Body of pancreas (tissue), 4 donors: ENCODE measurements at places on chromosomes 2 and 18.

DNA sequence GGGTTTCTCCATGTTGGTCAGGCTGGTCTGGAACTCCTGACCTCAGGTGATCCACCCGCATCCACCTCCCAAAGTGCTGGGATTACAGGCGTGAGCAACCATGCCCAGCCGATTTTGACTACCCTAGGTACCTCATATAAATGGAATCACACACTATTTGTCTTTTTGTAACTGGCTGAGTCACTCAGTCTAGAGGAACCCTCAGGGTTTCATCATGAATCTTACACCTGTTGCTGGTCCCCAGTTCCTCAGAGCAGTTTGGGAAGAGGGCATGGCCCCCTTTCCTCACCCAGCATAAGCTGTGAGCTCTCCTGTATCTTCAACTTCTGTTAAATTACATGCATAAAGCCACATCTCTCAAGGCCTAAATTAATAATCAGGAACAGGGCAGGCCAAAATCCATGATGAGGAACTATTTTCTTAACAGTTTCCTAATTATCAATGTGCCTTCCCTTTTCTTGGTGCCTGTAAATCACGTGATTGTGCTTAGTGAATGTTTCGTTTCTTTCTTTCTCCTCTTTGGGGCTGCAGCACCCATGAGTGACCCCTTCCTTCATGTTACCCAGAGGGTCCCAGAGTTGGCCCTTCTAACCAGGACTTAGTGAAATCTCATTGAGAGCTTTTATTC is 20.9 kb downstream of the DYSF start:
- H3K27me3 ChIP-seq, result no peaks in the 10 kb centered on the region
- H3K4me1 ChIP-seq, result no peaks in the 10 kb centered on the region
- DNase-seq, result no peak
- no peak overlapping the region for H3K4me3 ChIP-seq
- H3K27ac ChIP-seq, result no peak overlapping the region
- H3K36me3 ChIP-seq, result no peaks in the 10 kb centered on the region

GRCh38 chr18:26703170-26703930 is 155.0 kb upstream of the KCTD1 start:
- no peaks in the 10 kb centered on the region for H3K36me3 ChIP-seq
- no peak overlapping the region for H3K4me3 ChIP-seq
- DNase-seq, result peak; percentile 30
- peaks cover 4% of the 10 kb centered on the region for H3K4me1 ChIP-seq
- no peaks in the 10 kb centered on the region for H3K27me3 ChIP-seq
- H3K27ac ChIP-seq, result no peak overlapping the region

DNA sequence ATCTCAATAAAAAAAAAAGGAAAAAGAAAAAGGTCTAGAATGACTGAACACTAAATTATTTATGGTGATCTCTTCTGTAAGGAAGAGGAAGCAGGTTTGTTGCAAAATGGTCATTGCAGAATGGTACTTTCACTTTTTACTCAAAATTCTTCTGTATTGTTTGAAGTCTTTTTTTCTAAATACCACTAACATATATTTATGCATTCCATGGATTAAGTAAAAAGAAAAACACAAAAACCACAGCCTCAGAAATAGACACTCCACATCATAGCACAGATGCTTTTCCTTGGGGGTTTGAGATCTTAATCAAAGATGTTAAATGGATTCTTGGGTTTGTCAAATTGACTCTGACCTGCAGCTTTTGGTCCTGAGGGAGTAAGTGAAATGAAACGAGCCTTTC is 47.4 kb downstream of the RHOB start:
- H3K4me3 ChIP-seq, result no peak overlapping the region
- no peak overlapping the region for H3K27ac ChIP-seq
- no peaks in the 10 kb centered on the region for H3K27me3 ChIP-seq

- no peaks in the 10 kb centered on the region for H3K36me3 ChIP-seq
- no peaks in the 10 kb centered on the region for H3K4me1 ChIP-seq
Observed at GRCh38 chr2:148702475-148702874, 57.9 kb downstream of the EPC2 start.

- H3K4me1 ChIP-seq, result peaks cover 19% of the 10 kb centered on the region
- H3K36me3 ChIP-seq, result no peaks in the 10 kb centered on the region
- H3K27me3 ChIP-seq, result no peaks in the 10 kb centered on the region
- H3K27ac ChIP-seq, result no peak overlapping the region
- no peak overlapping the region for H3K4me3 ChIP-seq
Observed at GRCh38 chr2:73031095-73031678, 40.3 kb downstream of the SFXN5 start.

GRCh38 chr2:62724886-62725711 is 19.6 kb downstream of the EHBP1 start:
- no peak overlapping the region for H3K4me3 ChIP-seq
- H3K27me3 ChIP-seq, result no peaks in the 10 kb centered on the region
- H3K4me1 ChIP-seq, result peaks cover 11% of the 10 kb centered on the region
- H3K36me3 ChIP-seq, result no peaks in the 10 kb centered on the region

DNA sequence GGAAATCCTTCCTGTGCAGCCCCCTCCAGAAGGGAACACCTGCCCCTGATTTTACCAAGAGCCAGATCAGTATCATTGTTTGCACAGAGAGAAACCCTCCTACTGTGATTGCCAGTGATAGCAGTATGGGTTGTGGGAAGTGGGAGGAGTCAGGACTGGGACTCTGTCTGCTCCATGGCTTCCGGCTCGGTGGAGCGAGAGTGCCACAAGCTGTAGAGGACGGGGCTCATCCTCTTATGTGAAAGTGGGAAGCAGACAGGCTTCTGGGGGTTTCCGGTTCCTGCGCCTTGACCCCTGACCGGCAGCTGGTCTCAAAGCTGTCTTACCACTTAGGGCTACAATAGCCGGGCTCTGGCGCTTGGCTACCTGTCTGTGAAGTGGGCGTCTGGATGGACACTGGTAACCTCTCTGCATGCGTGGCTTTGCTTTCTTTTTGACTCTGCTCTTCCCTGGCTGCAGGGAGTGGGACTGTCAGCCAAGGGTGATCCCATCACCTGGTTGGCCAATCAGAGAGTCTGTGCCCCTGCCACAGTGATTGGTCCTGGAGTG is 79.7 kb downstream of the BCL2L11 start:
- DNase-seq, result no peak
- no peaks in the 10 kb centered on the region for H3K27me3 ChIP-seq
- no peak overlapping the region for H3K27ac ChIP-seq
- no peaks in the 10 kb centered on the region for H3K36me3 ChIP-seq
- H3K4me3 ChIP-seq, result no peak overlapping the region

GRCh38 chr2:107128381-107128780 is 242.4 kb upstream of the ST6GAL2 start:
- H3K4me1 ChIP-seq, result no peaks in the 10 kb centered on the region
- no peak overlapping the region for H3K27ac ChIP-seq
- H3K27me3 ChIP-seq, result no peaks in the 10 kb centered on the region
- DNase-seq, result no peak

DNA sequence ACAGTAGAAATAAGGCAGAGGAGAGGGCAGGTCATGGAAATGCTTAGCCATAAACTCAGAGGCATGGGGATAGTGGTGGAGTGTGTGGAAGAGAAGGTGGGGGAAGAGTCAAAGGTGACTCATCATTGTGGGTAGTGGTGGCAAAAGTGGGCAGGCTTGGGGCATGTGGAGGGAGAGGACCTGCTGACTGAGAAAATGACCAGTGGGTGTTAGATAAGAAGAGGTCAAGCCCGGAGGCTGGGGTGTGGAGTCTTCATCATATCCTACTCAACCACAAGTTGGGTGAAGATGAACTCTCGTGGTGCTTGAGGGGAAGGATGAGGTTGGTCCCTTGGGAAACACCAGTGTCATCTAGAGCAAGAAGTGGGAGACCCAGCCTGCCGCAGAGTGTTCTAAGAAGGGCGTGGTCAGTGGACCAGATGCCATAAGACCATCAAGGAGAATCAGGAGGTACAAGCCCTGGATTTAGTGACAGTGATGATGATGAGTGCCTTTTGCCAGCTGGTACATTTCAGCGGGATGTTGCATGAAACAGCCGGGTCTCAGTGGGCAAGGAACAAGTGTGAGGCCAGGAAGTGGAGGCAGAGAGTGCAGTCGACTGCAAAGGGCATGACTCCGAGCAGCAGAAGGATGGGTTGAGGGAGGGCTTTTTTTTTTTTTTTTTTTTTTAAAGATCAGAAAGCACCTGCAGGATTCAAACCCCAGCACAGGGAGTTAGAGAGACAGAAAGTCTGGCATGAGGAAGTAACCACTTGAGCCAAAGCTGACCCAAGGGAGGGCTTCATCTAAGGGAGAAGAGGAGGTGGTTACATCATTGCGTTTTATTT is 122.6 kb upstream of the SPRED2 start:
- DNase-seq, result no peak
- H3K4me1 ChIP-seq, result no peaks in the 10 kb centered on the region
- no peaks in the 10 kb centered on the region for H3K27me3 ChIP-seq
- H3K4me3 ChIP-seq, result no peak overlapping the region
- no peaks in the 10 kb centered on the region for H3K36me3 ChIP-seq

DNA sequence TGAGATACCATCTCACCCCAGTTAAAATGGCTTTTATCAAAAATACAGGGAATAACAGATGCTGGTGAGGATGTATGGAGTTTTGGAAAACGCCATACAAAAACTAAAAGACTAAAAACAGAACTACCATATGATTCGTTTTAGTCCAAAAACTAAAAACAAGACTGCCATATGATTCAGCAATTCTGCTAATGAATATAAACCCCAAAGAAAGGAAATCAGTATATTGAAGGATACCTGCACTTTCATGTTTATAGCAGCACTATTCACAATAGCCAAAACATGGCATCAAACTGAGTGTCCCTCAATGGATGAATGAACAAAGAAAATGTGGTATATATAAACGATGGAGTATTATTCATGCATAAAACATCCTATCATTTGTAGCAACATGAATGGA is 224.4 kb upstream of the MC4R start:
- DNase-seq, result no peak
- H3K4me3 ChIP-seq, result no peak overlapping the region
- H3K27ac ChIP-seq, result no peak overlapping the region
- H3K36me3 ChIP-seq, result no peaks in the 10 kb centered on the region
- H3K27me3 ChIP-seq, result no peaks in the 10 kb centered on the region

DNA sequence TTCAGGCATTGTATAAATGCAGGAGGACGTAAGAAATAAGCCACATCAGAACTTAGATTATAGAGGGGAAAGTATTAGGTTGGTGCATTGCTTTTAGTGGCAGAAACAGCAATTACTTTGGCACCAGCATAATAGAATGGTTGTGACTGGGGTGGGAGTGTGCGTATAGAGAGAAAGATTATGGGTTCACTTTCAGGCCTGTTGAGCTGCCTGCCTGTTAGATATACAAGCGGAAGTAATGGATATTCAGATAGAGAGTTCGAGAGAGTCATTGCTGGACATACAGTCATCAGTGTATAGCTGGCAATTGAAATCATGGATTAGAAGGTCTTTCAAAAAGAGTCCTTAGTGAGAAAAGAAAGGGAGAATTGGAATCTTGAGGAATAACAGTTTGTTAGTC is 139.2 kb upstream of the MYO3B start:
- H3K27ac ChIP-seq, result no peak overlapping the region
- no peak for DNase-seq
- no peaks in the 10 kb centered on the region for H3K27me3 ChIP-seq

- H3K4me3 ChIP-seq, result no peak overlapping the region
- H3K36me3 ChIP-seq, result no peaks in the 10 kb centered on the region
- peak; percentile 66 for DNase-seq
- no peaks in the 10 kb centered on the region for H3K4me1 ChIP-seq
- no peaks in the 10 kb centered on the region for H3K27me3 ChIP-seq
Observed at GRCh38 chr2:204691911-204692510, 146.7 kb downstream of the PARD3B start.

DNA sequence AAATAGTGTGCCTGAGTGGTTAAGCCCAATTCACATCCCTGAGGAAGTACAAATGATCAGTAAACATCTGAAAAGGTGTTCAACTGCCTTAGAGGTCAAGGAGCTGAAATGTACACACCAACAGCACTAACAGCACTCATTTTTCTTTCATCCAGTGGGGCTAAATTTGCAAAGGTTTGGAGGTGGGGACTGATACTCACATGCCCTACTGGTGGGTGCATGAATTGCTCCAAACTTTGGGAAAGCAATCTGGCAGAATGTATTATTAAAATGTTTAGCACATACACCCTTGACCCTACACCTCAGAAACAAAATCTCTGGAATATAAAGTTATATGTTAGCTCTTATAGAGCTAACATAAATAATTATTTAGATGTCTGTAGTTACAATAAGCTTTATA is 19.0 kb upstream of the FAM178B start:
- H3K4me3 ChIP-seq, result no peak overlapping the region
- DNase-seq, result no peak
- H3K36me3 ChIP-seq, result no peaks in the 10 kb centered on the region

GRCh38 chr2:626491-627339 is 50.5 kb downstream of the TMEM18 start:
- no peaks in the 10 kb centered on the region for H3K36me3 ChIP-seq
- no peaks in the 10 kb centered on the region for H3K4me1 ChIP-seq
- H3K4me3 ChIP-seq, result no peak overlapping the region
- no peak for DNase-seq
- no peak overlapping the region for H3K27ac ChIP-seq

- H3K27me3 ChIP-seq, result no peaks in the 10 kb centered on the region
- H3K4me1 ChIP-seq, result no peaks in the 10 kb centered on the region
- no peak for DNase-seq
Observed at GRCh38 chr2:203983064-203983715, 46.6 kb downstream of the ICOS start.

- no peaks in the 10 kb centered on the region for H3K27me3 ChIP-seq
- H3K36me3 ChIP-seq, result no peaks in the 10 kb centered on the region
- H3K4me1 ChIP-seq, result no peaks in the 10 kb centered on the region
- H3K4me3 ChIP-seq, result no peak overlapping the region
Observed at GRCh38 chr2:46394649-46395510, 84.5 kb upstream of the TMEM247 start.

GRCh38 chr2:25314514-25315315 is 27.0 kb downstream of the DNMT3A start:
- H3K4me3 ChIP-seq, result no peak overlapping the region
- no peak overlapping the region for H3K27ac ChIP-seq
- DNase-seq, result peak; percentile 42

- H3K4me1 ChIP-seq, result no peaks in the 10 kb centered on the region
- no peak for DNase-seq
- peaks cover 28% of the 10 kb centered on the region for H3K36me3 ChIP-seq
- no peaks in the 10 kb centered on the region for H3K27me3 ChIP-seq
- no peak overlapping the region for H3K27ac ChIP-seq
Observed at GRCh38 chr2:237097911-237098702, 12.4 kb downstream of the COPS8 start.

- no peak for DNase-seq
- H3K4me3 ChIP-seq, result no peak overlapping the region
- H3K36me3 ChIP-seq, result no peaks in the 10 kb centered on the region
- H3K27me3 ChIP-seq, result no peaks in the 10 kb centered on the region
- no peak overlapping the region for H3K27ac ChIP-seq
- H3K4me1 ChIP-seq, result no peaks in the 10 kb centered on the region
Observed at GRCh38 chr18:57249179-57249578, 102.3 kb downstream of the BOD1L2 start.

GRCh38 chr2:63817382-63817781 is 24.3 kb upstream of the UGP2 start:
- H3K27ac ChIP-seq, result no peak overlapping the region
- no peaks in the 10 kb centered on the region for H3K27me3 ChIP-seq
- H3K4me1 ChIP-seq, result peaks cover 9% of the 10 kb centered on the region
- H3K36me3 ChIP-seq, result no peaks in the 10 kb centered on the region
- DNase-seq, result no peak
- H3K4me3 ChIP-seq, result no peak overlapping the region
